Astrocyte of the hippocampus (primary cell): ENCODE measurements at places on chromosomes 12 and 14.

- no peak for DNase-seq
Measured at GRCh38 chr12:57226588-57227314, 2.8 kb upstream of the SHMT2 start.

- DNase-seq = no peak
Measured at GRCh38 chr14:51308866-51309265, 68.8 kb downstream of the TMX1 start.

- no peak for DNase-seq
Measured at GRCh38 chr12:104852102-104852501, 106.0 kb downstream of the SLC41A2 start.

- DNase-seq = no peak
Measured at GRCh38 chr14:75854111-75854799, 127.5 kb downstream of the TGFB3 start.
